Activated CD8-positive, alpha-beta memory T cell treated with anti-CD3 and anti-CD28 coated beads, Interleukin-2, amount 10 ng/mL, durations not matched to agents 7 days and 5 days (primary cell): ENCODE measurements at places on chromosomes 3 and 15.

- peak; percentile 90 for DNase-seq
Observed at GRCh38 chr15:94305133-94305532, 73.8 kb downstream of the MCTP2 start.

- DNase-seq: no peak
Observed at GRCh38 chr3:17542591-17542990, 199.8 kb downstream of the TBC1D5 start.

DNA sequence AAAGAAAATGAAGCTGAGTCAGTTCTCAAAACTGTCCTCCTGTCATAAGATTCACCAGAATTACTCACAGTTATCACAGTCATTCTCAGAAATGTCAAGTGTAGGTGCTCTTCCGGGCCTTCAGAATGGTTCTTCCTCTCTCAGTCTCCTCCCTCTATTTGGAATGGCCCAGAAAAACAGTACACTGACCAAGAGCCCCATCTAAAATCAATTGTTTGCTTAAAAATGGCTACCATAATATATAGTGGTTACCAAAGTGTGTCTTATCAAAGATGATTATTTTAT lies 99.8 kb downstream of the MECOM start:
- no peak for DNase-seq

GRCh38 chr3:13414040-13414729 lies 5.9 kb downstream of the NUP210 start:
- peak; percentile 90 for DNase-seq

DNA sequence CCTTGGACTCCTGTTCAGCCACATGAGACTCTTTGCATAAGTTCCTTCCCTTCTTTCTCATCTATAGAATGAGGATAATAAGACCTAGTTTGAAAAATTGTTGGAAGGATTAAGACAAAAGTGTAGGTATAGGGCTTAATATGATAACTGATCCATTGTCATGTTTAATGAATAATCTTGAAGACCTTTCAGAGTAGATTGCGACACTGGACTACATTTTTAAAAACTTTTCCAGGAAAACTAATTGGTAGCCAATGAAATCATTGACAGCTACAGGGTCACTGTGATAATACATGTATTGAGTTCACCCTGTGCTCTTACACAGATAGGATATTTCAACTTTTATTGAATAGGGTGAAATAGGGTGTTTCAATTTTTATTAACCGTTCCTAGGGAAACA lies 78.5 kb upstream of the FBN1 start:
- no peak for DNase-seq

DNA sequence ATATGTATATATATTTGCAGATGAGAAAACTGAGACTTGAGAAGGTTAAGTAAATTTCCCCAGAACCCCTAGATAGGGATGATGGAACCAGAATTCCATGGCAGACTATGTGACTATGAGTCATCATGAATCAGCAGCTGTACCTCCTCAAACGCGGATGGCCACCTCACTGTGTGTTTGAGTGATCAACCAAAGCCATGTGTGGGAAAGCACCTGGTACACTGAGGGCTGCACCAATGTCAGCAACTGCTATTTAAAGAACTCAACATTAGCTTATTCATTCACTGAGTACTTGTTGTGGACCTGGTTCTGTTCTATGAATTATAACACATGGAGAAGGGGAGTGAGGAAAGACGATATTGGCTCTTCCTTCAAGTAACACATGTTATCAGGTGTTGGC lies 377.0 kb downstream of the GAP43 start:
- DNase-seq: no peak

DNA sequence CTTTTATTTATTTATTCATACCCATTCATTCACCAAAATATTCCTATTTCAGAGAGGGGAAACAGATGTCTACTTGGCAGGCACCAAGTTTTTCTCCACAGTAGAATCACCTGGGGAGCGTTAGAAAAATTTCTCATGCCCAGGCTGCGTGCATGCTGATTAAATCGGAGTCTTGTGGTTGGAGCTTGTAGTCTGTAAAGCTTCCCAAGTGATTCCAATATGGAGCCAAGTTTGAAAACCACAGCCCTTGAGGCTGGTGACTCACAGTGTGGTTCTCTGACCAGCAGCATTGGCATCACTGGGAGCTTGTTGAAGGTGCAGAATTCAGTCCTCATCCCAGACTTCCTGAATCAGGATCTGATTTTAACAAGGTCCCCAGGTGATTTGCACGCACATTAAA lies 49.7 kb downstream of the PDHB start:
- DNase-seq: no peak

DNA sequence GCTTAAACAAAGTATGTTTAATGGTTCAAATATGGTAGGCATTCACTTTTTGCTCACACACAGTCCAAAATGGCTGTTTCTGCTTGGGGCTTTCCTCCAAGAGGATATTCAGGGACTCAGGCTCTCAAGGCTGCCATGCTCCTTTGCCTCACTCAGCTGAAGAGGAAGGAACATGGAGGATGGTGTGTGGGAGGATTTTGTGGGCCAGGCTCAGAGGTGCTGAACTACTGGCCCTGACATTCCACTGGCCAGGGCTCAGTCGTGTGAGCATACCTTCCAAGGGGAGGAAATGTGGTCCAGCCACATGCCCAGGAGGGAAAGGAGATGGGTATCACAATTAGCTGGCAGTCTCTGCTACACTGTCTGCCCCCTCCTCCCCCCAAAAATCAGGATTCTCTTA lies 8.7 kb downstream of the PXYLP1 start:
- no peak for DNase-seq

GRCh38 chr3:152496716-152497115 lies 228.0 kb downstream of the MBNL1 start:
- DNase-seq: no peak

GRCh38 chr15:59887211-59887610 lies 116.9 kb upstream of the FOXB1 start:
- no peak for DNase-seq

DNA sequence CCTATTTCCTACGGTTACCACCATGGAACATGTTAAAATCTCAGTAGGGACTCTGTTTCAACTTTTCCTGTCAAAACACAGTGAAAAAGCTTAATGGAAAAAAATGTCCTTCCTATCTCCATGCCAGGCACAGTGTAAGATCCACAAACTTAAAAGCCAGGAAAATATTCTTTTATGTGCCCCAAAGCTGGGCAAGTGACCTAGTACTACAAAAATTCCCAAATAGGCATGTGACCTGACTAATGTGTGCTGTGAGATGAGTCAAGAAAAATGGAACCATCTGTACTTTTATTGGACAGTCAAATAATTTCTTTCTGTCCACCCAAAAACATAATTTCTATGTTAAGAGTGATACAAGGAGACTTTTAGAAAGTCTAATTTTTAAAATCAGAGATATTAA lies 406.0 kb downstream of the ZBTB20 start:
- no peak for DNase-seq

- no peak for DNase-seq
Observed at GRCh38 chr15:94467034-94467433, 235.7 kb downstream of the MCTP2 start.

DNA sequence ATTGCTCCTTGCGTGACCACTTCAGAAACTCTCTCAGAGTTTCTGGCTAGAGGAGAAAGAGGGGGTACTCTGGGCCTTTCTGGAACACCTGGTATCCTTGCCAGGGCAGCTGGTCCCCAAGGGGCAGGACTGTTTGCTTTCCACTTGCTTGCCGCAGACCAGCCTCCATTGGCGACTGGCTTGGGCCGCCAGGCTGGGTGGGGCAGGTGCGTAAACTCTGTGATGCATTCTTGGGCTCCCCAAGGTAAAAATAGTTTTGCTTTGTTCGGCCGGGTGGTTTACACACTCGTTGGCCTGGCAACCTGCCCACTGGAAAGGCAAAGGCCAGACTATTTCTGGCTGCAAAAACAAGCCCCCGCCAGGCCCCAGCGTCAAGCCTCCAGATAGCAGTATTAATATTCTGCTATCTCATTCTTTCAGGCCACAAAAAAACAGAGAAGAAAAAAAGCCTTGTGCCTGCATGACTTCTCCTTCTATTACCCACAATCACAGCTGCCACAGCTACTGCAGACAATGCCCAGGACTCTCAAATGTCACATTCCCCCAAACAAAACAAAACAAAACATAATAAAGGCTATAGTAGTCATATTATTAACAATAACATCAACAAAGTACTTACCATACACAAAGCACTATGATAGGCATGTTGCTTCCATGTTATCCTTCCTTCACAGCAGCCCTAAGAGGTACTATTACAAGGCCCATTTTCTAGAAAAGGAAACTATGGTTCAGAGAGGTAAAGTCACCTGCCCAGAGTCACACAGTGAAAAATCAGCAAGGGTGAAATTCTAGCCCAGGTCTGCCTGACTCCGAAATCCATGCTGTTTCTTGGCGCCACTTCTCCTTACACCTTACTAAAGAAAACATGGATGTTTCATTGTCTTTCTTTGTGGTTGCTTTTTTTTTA lies 14.0 kb upstream of the SSUH2 start:
- no peak for DNase-seq

DNA sequence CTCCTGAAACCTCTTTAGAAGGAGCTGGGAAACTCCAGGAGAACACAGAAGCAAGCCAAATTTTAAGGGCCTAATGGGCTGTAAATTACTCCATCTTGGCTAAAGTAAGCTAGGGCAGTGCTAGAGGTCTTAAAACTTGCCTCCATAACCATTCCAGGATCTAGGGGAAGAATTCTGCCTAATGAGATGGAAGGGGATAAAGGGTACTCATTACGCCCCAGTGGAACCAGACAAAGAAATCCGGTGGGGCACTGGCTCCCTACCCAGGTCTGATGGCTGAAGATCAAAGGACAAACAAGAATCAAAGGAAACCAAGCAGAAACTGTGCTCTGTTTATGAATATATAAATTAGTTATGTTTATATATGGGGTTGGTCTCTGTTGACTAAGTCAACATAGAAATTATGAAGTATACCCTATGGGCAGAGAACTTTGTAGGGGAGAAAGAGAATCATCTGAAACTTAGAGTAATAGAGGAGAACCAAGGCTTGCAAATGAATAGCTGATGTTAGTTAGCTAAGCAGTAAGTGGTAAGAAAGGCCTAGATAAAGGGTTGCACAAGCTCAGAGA lies 57.8 kb downstream of the NCEH1 start:
- no peak for DNase-seq

DNA sequence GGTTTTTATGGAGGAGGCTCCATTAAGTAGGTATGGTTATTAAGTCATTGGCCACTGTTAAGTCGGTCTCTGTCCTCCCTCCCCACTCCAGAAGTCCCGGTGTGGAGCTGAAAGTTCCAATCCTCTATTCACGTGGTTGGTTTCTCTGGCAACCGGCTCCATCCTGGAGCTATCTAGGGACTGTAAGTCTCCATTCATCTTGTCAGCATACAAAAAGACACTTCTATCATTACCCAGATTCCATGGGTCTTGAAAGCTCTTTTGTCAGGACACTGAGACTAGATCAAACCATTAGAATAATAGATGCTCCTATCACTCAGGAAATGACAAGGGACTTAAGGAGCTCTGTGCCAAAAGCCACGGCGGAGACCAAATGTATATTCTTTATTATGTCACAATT lies 110.3 kb downstream of the PIK3CB start:
- DNase-seq: no peak

DNA sequence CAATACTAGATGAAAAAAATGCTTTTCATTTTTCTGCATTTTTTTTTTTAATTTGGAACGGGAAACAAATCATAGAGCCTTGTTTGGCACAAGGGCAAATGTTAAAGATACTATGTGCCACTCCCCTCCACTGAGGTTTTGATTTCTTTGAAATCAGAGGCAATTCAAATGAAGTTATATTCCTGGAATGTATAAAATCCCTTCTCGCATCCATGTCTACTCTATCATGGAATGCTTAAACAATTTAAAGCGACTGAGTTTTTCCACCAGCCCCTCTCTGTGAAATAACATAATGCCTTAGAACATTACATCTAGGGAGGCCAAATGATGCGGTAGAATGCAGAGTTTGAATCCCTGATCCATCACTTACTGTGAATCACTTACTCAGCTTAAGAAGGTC lies 69.7 kb downstream of the FMN1 start:
- no peak for DNase-seq

DNA sequence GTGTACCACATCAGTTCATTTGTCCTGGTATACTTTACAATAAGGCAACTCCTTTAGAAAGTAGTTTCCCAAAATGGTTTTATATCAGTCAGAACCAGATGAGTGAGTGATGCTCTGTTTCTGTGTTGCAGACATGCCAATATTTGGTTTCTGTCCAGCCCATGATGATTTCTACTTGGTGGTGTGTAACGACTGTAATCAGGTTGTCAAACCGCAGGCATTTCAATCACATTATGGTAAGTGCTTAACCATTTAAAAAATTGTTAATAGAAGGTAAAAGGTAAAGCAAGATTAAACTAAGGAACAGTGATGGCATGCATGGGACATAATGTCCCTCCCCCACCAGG lies 40.0 kb upstream of the SCAANT1 start:
- no peak for DNase-seq

DNA sequence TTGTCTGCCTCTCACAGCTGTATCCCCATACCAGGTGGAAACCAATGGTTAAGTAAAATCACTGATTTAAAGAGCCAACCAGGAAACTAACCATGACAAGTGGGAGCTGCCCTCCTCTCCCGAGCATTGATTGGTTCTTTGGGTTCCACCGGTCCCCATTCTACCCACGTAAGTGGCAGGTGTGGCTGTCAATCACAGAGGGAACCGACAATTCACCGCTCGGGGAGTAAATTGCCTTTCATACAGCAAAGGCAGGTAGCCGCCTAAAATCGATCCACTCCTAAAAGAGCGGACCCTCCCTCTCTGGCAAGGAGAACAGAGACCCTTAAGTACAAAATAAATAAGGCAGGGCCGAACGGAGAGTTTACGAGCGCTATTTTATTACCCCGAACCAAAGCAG lies 1.2 kb downstream of the ERC2 start:
- peak; percentile 45 for DNase-seq

- DNase-seq: no peak
Observed at GRCh38 chr15:73183071-73183470, 130.8 kb downstream of the NEO1 start.

DNA sequence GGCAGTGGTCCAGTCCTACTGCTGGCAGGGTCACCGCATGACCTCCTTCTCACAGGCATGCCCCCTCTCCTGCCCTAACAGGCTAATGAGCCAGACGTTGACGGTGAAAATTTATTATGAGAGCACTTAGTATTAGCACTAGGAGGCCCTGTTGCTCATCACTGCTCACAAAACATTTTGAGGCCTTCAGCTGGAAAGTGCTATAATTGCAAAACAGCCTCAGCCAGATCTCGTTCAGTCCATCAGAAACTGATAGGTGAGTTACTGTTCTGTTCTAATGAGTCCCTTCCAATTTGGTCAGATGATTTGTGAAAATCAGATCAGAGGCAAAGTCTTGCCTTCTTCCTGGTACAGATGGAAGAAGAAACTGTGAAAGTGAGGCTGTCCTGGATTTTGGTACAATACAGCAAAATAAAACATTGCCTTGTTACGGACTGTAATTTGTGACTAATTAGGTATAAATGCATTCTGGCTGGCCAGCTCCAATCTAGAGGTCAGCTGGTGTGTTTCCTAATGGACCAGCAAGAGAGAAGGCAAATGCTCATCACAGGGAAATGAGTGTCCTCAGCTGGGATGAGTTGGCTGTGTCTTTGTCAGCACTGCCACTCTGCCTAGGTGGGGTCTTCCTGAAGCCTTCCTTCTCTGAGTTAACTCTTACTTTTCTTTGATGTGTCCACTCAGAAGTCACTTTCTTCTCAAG lies 316.8 kb downstream of the CHST2 start:
- no peak for DNase-seq
